Activated naive CD8-positive, alpha-beta T cell treated with anti-CD3 and anti-CD28 coated beads, Interleukin-2, amount 10 ng/mL, durations not matched to agents 7 days and 5 days (primary cell): ENCODE measurements at places on chromosomes 4 and X. TPM values are rescaled to one million over a fixed set of nuclear protein-coding genes. Genes with fewer than 3 reads are reported as not detected.

- DNase-seq: no peak
Observed at GRCh38 chrX:119756926-119757635, 1.3 kb upstream of the SOWAHD start.

Gene BTC
- not detected for total RNA-seq

- DNase-seq: no peak
Observed at GRCh38 chr4:140395668-140396067, 22.2 kb downstream of the SCOC start.

DNA sequence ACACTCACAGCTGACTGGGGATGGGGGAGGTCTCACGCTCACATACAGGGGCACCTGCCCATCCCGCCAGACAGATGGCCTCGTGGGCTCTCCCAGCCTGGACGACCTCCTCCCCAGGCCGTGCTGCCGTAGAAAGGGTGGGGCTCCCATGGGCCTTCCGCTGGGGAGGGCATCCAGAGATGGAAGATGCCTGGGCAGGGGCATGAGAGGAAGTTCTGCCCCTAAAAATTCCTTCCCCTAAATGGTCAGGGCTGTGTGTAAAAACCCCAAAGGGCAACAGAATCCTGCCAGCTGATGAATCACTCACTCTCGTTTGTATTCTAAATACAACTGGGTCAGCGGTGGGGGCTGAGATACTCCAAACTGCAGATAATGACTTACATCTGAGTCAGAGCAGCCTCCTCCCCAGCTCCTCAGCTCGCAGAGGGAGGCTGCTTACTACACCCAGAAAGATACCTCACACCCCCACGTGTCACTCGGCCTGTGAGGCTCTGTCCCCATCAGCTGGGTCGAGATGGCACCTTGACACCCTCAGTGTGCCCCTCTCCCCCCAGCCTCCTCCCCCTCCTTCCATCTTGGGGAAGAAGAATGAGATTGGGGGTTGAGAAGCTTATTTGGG, 10.1 kb downstream of the WDR1 start:
- DNase-seq: no peak

DNA sequence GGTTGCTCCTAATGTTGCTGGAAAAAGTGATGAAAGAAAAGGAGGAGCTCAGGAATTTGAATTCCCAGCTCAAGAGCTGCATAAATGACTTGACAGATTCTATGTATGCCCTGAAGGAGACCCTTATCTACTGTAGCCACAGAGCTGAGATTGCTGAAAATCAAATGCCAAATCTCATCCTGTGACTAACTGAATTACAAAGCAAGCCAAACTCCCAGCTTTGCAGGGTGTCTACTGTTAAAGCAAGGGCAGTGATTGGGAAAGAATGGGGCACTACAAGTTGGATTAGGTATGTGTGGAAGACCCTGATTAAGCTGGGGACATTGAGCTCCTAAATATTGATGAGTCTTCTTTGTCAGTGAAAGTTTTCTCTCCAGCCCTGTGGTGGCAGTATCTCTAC, 20.8 kb upstream of the SMIM9 start:
- no peak for DNase-seq

DNA sequence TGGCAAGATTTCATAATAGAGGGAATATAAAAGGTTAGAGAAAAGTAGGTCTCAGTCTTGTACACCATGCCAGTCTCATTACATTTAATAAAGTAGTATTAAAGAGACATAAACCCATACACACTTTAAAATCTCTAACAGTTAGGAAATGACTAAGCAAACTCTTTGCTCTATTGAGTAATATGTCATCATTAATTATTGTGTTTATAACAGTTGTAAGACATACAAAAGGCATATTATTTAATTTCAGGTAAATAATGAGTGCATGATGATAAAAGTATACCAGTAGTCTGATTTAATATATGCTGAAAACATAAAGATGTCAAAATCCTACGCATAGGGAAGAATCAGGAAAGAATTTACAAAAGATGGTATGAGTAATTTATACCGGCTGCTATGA, 31.0 kb upstream of the FGG start:
- DNase-seq: no peak

GRCh38 chr4:94536649-94537469, 85.1 kb downstream of the PDLIM5 start:
- DNase-seq: no peak

DNA sequence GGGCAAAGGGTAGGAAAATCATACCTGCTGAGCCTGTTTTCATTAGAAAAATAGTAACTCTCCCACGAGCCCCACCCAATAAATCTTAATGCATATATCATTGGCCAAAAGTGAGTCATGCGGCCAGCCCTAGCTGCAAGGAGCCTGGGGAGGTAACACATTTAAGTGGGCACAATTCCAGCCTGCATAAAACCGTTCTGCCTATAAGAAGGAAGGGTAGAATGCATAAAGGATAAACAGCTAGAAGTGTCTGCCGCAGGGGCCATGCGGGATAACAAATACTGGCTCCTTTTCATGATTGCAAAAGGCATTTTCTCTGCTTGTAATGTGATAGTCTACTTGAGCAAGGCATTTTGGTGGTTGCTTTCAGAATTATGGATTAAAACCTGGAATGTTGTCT, 37.1 kb downstream of the EFHC2 start:
- no peak for DNase-seq

DNA sequence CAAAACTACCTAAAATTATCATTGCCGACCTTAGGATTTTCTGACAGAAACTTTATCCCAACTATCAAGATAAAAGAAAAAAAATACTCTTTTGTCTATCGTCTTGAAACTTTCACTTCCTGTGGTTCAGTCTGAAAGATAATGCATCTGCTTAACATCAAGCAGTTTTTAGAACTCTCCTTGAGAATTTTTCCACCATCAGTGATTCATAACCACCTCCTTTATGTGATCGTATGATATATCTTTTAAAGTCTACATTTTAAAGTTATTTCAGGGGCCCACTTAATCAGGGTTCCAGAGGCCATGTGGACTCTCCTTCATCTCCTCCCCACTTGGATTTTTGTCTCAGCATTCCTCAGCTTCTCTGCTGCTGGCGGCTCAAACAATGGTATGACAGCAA, 272.8 kb upstream of the TENM3 start:
- no peak for DNase-seq

- DNase-seq: no peak
Observed at GRCh38 chr4:154307451-154307850, 184.1 kb downstream of the DCHS2 start.

Gene GPC3
- 0.40 TPM for total RNA-seq

GRCh38 chr4:94219402-94219801, 11.7 kb downstream of the SMARCAD1 start:
- no peak for DNase-seq

Gene CXorf49
- total RNA-seq: not detected

Gene RIPPLY1
- total RNA-seq: not detected

- DNase-seq: no peak
Observed at GRCh38 chr4:78781924-78782323, 5.8 kb downstream of the BMP2K start.

Gene GAGE2A
- total RNA-seq: not detected

DNA sequence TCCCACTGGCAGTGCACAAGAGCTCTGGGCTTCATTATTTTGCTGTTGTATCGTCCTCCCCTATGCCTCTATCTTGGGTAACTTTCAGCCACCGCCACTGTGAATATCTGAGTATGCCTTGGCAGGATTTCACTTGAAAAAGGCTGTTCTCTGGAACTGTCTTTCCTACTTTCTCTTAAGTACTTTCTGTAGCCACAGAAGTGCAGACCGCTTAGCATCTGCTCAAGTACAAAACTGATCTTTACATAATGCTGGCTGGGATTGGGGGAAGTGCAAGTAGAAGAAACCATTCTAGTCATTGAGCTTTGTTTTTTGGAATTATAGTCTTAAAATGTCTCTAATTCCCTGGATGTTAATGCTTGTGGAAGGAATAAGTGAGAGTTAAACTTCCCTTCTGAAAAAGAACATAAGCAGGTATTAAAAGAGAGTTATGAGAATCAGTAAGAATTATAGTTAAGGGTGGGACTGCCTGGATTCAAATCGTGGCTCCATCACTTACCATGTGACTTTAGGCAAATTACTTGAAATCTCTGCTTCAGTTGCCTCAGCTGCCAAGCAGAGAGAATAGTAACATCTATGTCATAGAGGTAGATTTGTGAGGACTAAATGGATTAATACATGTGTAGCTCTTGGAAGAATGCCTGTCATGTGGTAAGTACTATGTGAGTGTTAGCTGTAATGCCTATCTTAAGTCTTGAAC, 77.5 kb downstream of the MID1IP1 start:
- no peak for DNase-seq

DNA sequence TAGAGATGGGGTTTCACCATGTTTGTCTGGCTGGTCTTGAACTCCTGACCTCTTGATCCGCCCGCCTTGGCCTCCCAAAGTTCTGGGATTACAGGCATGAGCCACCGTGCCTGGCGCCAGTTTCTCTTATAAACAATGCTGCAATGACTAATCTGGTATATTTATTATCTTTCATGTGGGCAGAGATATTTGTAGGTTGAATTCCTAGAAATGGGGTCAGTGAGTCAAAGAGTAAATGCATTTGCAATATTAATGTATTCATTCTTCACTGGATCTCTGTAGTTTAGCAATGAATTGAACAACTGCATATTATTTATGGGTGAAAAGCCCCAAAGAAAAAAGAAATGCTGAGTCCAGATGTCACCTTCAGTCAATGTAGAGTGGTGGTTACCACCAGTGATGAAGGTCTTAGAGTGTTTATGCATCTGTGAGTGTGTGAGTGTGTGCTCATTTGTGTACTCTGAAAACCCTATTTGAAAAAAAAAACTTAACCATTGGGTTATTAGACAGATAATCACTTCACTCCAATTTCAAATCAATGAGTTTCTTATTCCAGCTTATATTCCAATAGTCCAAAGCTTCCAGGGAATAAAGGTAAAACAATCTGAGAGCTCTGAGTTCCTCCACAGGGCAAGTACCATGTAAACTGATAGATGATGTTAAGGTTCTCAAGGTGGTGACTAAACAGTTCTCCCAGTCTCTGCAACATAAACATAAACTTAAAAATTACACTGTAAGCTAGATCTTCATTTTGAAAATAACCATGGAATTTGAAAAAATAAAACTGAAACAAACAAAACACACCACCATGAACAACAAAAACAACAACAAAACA, 22.6 kb upstream of the CD38 start:
- no peak for DNase-seq

DNA sequence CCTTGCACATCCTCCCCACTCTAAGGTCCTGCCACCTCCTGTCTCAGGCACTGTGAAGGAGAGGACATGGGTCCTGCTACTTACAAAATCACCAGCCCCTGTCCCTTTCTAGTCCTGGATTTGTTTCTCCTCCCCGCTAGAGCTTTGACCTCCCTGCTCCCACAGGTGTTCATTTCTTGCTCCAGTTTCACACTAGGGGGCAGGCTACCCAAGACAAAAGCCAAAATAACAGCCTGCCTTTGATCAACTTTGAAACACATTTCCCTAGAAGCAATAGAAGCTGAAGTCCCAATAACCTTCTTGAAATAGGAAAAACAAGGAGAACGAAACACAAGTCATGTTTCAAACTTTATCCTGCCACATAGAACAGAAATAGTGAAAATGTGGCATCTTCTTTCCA, 164.4 kb downstream of the QDPR start:
- no peak for DNase-seq

DNA sequence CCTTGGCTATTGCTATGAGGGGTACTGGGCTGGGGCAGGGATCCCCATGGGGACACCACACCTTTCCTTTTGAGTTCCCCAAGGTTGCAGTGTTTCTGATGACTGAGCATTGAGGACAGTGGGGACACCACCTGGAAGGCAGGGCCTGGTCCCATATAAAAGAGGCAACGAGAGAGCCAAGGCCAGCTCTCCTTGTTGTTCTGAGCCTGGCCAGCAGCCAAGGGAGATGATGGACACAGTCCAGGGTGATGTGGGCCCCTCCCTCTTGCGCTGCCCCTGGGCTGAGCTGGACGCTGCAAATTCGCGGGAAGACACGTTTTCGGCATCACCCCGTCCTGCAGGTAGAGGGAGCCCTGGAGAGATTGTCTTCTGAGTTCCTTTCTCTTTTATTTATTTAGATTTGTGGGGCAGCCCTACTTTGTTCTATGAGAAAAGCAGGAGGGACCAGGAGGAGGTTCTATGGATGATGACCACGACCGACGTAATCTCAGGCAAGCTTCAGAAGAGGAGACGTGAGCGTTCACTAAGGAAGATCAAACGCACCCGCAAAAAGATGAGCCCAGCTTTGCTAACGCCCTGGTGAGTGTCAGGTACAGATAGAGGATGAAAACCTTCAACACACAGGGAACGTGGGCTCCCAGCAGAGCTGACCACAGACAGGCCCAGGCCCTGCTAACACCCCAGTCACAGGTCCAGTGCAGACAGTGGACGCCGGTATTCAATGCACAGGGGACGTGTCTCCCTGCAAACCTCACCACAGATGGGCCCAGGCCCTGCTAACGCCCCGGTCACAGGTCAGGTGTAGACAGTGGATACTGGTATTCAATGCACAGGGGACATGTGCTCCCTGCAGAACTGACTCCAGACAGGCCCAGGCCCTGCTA, 97.4 kb downstream of the SHOX start:
- no peak for DNase-seq

DNA sequence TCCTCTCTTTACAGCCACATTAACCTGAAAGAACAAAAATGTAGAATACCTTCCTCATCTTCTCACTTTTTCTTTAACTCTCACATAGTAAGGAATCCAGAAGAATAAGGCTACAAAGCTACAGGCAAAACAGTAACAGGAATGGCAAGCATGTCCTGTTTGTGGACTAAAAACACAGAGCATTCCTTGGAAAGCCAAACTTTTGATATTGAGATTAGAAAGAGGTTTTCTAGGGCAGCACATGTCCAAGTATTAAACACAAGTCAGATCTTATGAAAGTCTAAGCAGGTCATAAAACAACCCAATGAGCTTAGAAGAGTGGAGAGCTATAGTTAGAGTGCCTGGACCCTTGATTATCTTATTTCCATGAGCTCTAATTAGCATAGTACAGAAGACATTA, 58.2 kb upstream of the FAM9C start:
- no peak for DNase-seq

- no peak for DNase-seq
Observed at GRCh38 chr4:10809905-10810304, 125.3 kb upstream of the CLNK start.

- no peak for DNase-seq
Observed at GRCh38 chr4:3318561-3319021, 25.8 kb downstream of the RGS12 start.

GRCh38 chr4:117814277-117815246, 219.7 kb upstream of the NDST3 start:
- DNase-seq: no peak

DNA sequence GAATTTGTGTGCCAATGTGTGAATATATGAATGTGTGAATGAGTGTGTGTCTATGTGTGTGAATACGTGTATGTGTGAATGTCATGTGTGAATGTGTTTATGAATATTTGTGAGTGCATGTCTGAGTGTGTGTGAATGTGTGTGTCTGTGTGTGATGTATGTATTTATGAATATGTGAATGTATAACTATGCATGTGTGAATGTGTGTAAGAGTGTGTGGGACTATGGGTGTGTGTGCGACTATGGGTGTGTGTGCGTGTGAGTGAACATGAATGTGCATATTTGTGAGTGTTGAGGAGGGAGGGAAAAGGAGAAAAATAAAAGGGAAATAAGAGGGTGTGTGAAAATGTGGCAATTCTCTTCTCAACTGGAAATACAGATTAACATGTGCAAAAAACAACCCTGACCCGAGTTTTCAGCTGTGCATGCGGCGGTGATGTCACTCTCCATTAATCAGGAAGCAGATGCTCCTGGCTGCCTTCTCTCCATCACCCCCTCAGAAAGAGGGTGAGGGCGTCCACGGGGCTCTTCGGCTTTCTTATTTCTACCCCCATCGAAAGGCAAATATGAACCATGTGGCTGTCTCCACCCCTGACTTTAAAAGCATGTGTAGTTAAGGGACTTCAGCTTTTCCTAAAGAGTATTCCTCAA, 219.8 kb downstream of the MAML3 start:
- no peak for DNase-seq
